ENCODE measurements at places on chromosomes 7 and 10.

DNA sequence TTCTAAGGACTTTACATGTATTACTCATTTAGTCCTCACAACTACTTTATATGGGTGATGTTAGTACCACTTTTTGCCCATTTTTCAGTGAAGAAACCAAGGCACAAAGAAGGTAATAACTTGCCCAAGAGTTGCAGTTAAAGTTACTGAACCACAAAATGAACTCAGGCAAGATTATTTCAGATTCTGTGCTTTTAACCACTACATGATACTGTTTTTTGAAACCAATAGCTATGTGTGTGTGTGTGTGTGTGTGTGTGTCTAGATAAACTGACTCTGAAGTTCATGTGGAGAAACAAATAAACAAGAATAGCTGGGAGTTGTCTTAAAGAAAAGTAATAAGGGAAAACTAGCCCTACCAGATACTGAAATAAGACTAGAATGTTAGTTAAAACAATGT, 60.8 kb upstream of the OIT3 start:
- DNase-seq, result no peak

- DNase-seq, result no peak
Measured at GRCh38 chr7:20144801-20145200, 72.4 kb downstream of the MACC1 start.

DNA sequence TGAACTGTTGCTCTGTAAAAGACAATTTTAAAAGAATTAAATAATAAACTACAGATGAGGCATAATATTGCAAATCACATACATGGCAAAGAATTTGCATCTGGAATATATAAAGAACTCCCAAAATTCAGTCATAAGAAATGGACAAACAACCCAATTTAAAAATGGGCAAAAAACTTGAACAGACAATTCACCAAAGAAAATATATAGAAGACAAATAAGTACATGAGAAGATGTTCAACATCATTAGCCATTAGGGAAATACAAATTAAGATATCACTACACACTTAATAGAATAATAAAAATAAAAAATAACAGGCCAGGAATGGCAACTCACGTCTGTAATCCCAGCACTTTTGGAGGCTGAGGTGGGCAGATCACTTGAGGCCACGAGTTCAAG, 22.0 kb upstream of the TNPO3 start:
- no peak for DNase-seq

GRCh38 chr10:131213741-131214505, 97.6 kb downstream of the TCERG1L start:
- DNase-seq, result no peak

GRCh38 chr10:102627291-102627735, 17.0 kb upstream of the TRIM8 start:
- DNase-seq, result no peak

DNA sequence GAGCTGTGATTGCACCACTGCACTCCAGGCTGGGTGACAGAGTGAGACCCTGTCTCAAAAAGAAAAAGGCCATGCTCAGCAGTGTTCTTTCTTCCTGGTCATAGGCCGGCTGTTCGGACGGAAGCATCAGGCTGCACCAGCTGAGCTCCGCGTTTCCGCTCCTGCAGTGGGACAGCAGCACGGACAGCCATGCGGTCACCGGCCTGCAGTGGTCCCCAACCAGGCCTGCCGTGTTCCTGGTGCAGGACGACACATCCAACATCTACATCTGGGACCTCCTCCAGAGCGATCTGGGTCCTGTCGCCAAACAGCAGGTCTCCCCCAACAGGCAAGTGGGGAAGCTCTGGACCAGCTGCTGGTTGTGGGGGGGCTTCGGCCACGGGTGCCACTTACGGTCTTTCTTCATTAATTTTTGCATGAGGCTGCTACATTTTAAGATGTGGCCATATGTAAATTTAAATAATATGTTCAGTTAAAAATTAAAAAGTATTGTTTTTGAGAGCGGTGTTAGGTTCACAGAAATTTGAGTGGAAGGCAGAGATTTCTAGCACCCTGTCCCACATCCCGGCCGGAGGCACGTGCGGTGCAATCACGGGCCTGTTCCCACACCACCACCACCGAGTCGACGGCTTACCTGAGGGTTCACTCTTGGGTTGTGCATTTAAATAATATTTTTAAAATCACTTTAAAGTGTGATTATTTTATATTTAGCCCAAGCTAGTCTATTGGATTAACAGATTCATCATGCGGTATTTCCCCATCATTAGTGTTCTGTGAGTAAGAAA, 85.7 kb downstream of the DYNC2I1 start:
- DNase-seq, result no peak

DNA sequence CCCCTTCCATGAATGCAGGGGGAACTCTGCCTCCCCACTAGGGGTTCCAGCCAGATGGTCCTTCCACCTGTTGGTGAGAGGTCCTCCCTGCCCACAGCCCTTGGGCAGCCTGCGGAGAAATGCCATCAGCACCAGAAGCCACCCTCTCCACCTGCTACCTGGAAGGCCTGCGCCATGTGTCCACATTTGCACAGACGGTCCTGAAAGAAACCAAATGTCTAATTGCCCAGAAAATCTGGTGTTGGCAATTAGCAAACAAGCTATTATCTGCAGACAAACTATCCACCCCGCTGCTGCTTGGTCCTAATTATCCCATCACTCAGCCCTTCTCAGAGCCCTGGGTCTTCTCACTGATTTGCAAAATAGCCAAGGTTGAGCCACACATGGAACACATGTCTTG, 32.3 kb downstream of the HSPA12A start:
- no peak for DNase-seq

GRCh38 chr10:2933924-2934323, 133.4 kb upstream of the PFKP start:
- no peak for DNase-seq

DNA sequence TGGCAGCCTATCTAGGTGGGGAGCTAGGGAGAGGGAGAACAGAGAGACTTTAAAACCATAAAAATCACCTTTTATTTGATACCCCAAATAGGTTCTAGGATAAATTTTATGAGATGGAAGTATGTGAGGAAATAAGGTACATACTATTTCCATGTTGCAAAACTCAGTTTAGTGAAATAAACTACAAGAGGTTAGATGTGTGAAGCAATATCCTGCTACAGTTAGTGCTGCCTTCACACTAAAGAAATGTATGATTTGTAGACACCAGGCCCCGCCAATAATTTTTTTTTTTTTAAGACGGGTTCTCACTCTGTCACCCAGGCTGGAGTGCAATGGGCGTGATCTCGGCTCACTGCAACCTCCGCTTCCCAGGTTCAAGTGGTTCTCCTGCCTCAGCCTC, 34.4 kb upstream of the RSBN1L start:
- no peak for DNase-seq

DNA sequence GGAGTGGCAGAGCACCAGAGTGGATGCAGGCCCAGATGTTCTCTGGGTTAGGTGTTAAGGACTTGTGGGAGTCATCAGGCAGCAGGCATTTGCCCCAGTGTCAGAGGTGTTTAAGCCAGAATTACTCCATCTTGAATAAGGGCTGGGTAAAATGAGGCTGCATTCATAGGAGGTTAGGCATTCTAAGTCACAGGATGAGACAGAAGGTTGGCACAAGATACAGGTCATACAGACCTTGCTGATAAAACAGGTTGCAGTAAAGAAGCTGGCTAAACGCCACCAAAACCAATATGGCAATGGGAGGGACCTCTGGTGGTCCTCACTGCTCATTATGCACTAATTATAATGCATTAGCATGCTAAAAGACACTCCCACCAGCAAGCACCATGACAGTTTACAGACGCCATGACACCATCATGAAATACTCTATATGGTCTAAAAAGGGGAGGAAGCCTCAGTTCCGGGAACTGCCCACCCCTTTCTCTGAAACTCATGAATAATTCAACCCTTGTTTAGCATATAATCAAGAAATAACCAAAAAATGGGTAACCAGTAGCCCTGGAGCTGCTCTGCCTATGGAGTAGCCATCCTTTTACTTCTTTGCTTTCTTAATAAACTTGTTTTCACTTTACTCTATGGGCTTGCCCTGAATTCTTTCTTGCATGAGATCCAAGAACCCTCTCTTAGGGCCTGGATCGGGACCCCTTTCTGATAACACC, 882 bp upstream of the LRRC61 start:
- DNase-seq, result no peak

DNA sequence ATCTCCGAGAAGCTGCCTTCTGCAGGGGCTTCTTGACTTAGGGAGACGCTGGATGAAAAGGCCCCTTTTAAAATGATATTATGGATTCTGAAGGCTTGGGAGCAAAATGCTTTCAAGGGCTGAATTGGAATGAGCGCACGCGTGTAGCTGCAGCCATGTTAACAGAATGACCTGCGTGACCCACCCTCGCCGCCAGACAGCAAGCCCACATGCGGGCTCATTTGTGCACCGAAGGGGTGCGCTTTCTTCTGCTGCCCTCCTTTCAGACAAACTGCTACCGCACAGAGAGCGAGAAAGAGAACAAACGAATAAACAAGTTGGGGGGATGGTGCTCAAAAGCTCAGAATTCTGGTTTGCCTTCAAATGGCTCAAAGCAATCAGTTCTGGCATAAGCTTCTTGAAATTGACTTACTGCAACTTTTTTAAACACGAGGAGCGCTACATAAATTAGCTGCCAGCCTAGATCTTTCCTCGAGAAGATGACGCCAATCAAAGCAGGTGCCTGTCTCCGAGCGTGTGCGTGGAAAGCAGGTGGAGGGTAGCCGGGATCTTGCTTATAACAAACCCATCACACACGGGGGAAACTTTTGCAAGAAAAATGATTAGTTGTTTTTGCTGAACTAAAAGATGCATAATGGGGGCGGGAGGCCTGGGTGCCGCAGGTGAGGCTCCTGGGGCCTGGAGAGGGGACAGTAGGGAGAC, 268.4 kb downstream of the MAD1L1 start:
- no peak for DNase-seq

- peak; percentile 86 for DNase-seq
Measured at GRCh38 chr7:140672382-140673062, at the start of gene ADCK2. Gene ADCK2 (plus strand): TSS chr7:140672945. CDS start chr7:140673331, 386 bp downstream.

DNA sequence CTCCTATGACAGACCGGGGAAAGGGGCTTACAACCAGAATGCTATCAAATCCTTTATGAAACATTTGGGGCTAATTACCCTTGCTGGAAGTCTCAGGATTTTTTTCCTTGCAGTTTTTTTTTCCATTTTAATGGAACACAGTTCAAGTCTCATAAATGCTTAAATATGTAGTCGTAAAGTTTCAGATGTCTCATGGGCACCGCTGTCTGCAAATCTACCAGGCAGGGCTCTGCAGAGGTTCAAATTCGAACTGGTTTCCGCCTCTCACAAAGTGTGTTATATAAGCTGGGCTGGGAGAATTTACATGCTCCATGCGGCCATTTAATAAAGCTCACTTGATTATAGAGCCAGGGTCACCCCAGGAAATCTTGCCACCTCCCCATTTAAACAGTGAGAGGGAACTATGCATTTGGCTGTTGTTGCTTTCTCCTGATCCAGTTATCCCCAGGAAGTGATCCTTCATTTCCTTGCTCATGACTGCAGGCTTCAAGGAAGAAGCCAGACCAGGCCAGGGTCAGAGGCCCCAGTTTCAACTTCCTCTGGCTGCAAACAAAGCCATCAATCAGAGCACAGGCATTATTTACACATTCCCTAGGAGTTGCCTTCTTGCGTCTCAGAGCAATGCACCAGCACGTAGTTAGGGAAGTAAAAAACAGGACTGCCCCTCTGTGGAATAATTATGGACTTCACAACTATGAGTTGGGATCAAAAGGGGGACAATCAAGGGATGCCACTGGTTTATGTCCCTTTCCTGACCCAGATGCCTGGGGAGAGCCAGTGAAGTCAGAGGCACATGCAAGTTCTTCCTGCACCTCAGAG, 358.8 kb downstream of the PRPF18 start:
- no peak for DNase-seq

- no peak for DNase-seq
Measured at GRCh38 chr7:156999958-157000726, 10.3 kb downstream of the MNX1 start.

GRCh38 chr10:5537684-5538083, 12.9 kb downstream of the CALML3 start:
- DNase-seq, result no peak

- DNase-seq, result no peak
Measured at GRCh38 chr10:5742116-5742515, 57.5 kb downstream of the TASOR2 start.

- no peak for DNase-seq
Measured at GRCh38 chr10:71156436-71156835, 55.9 kb upstream of the UNC5B start.

DNA sequence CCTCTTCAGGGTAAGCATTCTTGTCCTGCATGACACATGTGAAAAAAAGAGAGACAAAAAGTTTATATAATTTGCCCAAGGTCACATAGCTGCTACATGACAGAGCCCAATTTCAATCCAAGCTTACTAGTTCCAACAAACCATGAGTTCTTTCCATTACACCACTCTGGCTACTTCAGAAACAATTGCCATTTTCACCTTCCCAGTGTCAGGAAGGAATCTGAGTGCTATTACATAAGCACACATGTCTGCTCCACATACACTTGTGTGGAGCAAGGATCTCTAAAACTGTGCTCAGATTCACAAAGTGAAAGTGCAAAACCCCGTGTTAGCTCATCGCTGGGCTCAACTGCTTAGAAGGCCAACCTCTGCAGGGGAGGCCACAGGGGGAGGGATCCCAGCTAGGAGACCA, 356.2 kb upstream of the NFE2L3 start:
- DNase-seq, result no peak

DNA sequence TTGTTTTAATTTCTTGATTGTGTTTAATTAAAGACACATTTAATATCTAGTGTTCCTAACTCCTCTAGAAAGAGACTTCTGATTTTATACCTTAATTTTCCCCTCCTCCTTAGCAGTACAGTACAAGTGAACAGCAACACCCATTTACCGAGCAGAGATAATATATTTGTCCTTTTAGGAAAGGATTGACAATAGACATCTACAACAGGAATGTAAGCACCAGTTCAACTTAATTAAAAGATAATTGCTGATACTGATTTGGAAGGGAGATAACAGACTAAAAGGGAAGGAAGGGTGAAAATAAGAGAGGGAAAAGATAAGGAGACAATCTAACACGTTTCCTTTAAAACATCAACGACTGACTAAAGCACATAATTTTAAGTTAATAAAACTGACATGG, 119.3 kb downstream of the SRPK2 start:
- DNase-seq, result no peak

DNA sequence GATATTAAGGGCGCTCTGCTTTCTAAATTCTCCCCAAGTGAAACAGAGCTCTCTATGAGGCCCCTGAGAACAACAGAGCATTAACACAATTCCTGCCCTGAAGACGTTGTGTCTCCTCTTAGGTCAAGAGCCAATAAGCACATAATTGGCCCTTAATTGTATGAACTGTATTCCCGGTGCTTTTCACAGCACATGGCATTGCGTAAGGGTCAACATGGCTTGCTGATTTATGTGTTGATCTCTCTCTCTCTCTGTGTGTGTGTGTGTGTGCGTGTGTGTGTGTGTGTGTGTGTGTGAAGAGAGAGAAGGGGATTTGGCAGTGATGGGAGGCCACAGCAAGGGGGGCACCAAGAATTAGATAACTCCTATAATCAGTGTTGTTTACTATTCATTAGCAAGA, 40.5 kb downstream of the LYZL1 start:
- no peak for DNase-seq

- no peak for DNase-seq
Measured at GRCh38 chr7:12103948-12104347, 107.1 kb upstream of the TMEM106B start.
